Motor neuron (in vitro differentiated cells): ENCODE measurements at places on chromosomes 16 and 17. TPM values are rescaled to one million over a fixed set of nuclear protein-coding genes. Genes with fewer than 3 reads are reported as not detected.

Gene NUPR1
- total RNA-seq, result 0.08 and 0.14 TPM in 2 replicates

Gene DOC2B
- total RNA-seq, result 1.1 and 3.5 TPM in 2 replicates

Gene NEUROD2
- total RNA-seq, result 0.07 TPM in 2 replicates

Gene PAM16
- total RNA-seq, result 58.8 and 82.1 TPM in 2 replicates

Gene ATP2C2
- 0.73 and 1.3 TPM in 2 replicates for total RNA-seq

Gene DVL2
- 33.6 and 46.7 TPM in 2 replicates for total RNA-seq

Gene PTX4
- total RNA-seq, result not detected in 2 replicates

Gene GAST
- not detected in 2 replicates for total RNA-seq

Gene TLCD3B
- 0.38 and 1.4 TPM in 2 replicates for total RNA-seq

Gene PMP22
- 1.1 and 2.9 TPM in 2 replicates for total RNA-seq

Gene DRC7
- 7.4 and 10.9 TPM in 2 replicates for total RNA-seq

Gene ESRP2
- 1.2 and 1.4 TPM in 2 replicates for total RNA-seq

Gene RAB26
- 3.3 and 6.6 TPM in 2 replicates for total RNA-seq

Gene KRTAP4-3
- not detected in 2 replicates for total RNA-seq

Gene RASD1
- total RNA-seq, result 2.8 and 7.7 TPM in 2 replicates

Gene ACSF3
- 11.0 and 12.5 TPM in 2 replicates for total RNA-seq

Gene CSNK2A2
- total RNA-seq, result 23.7 and 24.5 TPM in 2 replicates

Gene OGFOD3
- total RNA-seq, result 23.5 and 27.0 TPM in 2 replicates

Gene HAS3
- total RNA-seq, result 26.1 and 30.1 TPM in 2 replicates

Gene EXOC3L1
- total RNA-seq, result 0.49 and 1.5 TPM in 2 replicates

Gene CSH2
- not detected in 2 replicates for total RNA-seq

Gene YBX2
- 2.1 and 3.8 TPM in 2 replicates for total RNA-seq

Gene SYCE1L
- total RNA-seq, result 2.8 and 17.3 TPM in 2 replicates

Gene GRIN2C
- 0.16 and 0.50 TPM in 2 replicates for total RNA-seq

Gene MOSMO
- 19.5 and 24.3 TPM in 2 replicates for total RNA-seq

Gene CHST5
- total RNA-seq, result 0.35 and 0.60 TPM in 2 replicates

Gene MYO15A
- total RNA-seq, result 0.71 and 1.6 TPM in 2 replicates

Gene SLC16A6
- 4.3 and 5.9 TPM in 2 replicates for total RNA-seq

Gene MPO
- total RNA-seq, result 0.54 TPM in 1 of 2 replicates, not detected in the other

Gene NPIPB8
- 0.97 TPM in 1 of 2 replicates, not detected in the other for total RNA-seq

Gene TAF15
- 62.4 and 65.0 TPM in 2 replicates for total RNA-seq

Gene SLC43A2
- total RNA-seq, result 19.9 and 20.2 TPM in 2 replicates

Gene CD7
- 1.7 and 2.6 TPM in 2 replicates for total RNA-seq

Gene ZNF830
- total RNA-seq, result 17.4 and 17.6 TPM in 2 replicates

Gene NTN1
- total RNA-seq, result 38.9 and 41.8 TPM in 2 replicates

Gene CDIPT
- total RNA-seq, result 61.2 and 64.9 TPM in 2 replicates

Gene TMUB2
- 31.6 and 34.2 TPM in 2 replicates for total RNA-seq

Gene GLIS2
- 6.2 and 7.0 TPM in 2 replicates for total RNA-seq

Gene WDR45B
- total RNA-seq, result 48.7 and 50.0 TPM in 2 replicates

Gene TMIGD1
- not detected in 2 replicates for total RNA-seq

Gene TSPAN10
- total RNA-seq, result 0.46 and 0.67 TPM in 2 replicates

Gene NKD1
- 4.4 and 4.5 TPM in 2 replicates for total RNA-seq

Gene CDRT15
- 0.69 TPM in 1 of 2 replicates, not detected in the other for total RNA-seq

Gene ADAD2
- total RNA-seq, result 0.43 and 0.81 TPM in 2 replicates

Gene MYL11
- total RNA-seq, result 3.0 TPM in 2 replicates

Gene TUBG1
- 29.7 and 29.9 TPM in 2 replicates for total RNA-seq

Gene KRT16
- total RNA-seq, result not detected in 2 replicates

Gene HIC1
- total RNA-seq, result 9.3 and 14.8 TPM in 2 replicates

Gene SLC5A11
- total RNA-seq, result not detected in 2 replicates

Gene MRPL12
- 17.7 and 22.1 TPM in 2 replicates for total RNA-seq

Gene EME1
- 0.65 and 0.66 TPM in 2 replicates for total RNA-seq

Gene CNEP1R1
- total RNA-seq, result 18.1 and 18.7 TPM in 2 replicates

Gene SLFN14
- 0.06 TPM in 1 of 2 replicates, not detected in the other for total RNA-seq

Gene CALB2
- 0.88 and 0.92 TPM in 2 replicates for total RNA-seq

Gene ZNF423
- 18.9 and 26.0 TPM in 2 replicates for total RNA-seq

Gene PRR29
- total RNA-seq, result 0.23 and 0.46 TPM in 2 replicates

Gene SLFN12
- total RNA-seq, result 0.46 and 0.47 TPM in 2 replicates
